ENCODE measurements at places on chromosomes 16 and 17.

- no peak for ATAC-seq
- H3K4me1 ChIP-seq: no peaks in the 10 kb centered on the region
- H3K27me3 ChIP-seq: no peaks in the 10 kb centered on the region
- no peaks in the 10 kb centered on the region for H3K36me3 ChIP-seq
- H3K4me3 ChIP-seq: no peak overlapping the region
- no peak overlapping the region for H3K27ac ChIP-seq
Measured at GRCh38 chr16:48525201-48526057, 84.6 kb downstream of the N4BP1 start.

- peaks cover 8% of the 10 kb centered on the region for H3K36me3 ChIP-seq
- H3K4me3 ChIP-seq: no peak overlapping the region
- no peaks in the 10 kb centered on the region for H3K27me3 ChIP-seq
Measured at GRCh38 chr17:39540611-39541010, 67.1 kb downstream of the NEUROD2 start.

- H3K27ac ChIP-seq: no peak overlapping the region
- no peak overlapping the region for H3K4me3 ChIP-seq
- H3K27me3 ChIP-seq: no peaks in the 10 kb centered on the region
- no peak for ATAC-seq
- H3K4me1 ChIP-seq: no peaks in the 10 kb centered on the region
- H3K36me3 ChIP-seq: no peaks in the 10 kb centered on the region
Measured at GRCh38 chr17:43823350-43824084, 9.4 kb downstream of the MPP3 start.

- H3K36me3 ChIP-seq: peaks cover 82% of the 10 kb centered on the region
- no peak overlapping the region for H3K4me3 ChIP-seq
- H3K4me1 ChIP-seq: no peaks in the 10 kb centered on the region
- no peak overlapping the region for H3K27ac ChIP-seq
- no peak for ATAC-seq
- H3K27me3 ChIP-seq: no peaks in the 10 kb centered on the region
Measured at GRCh38 chr17:17229416-17230384, 7.3 kb downstream of the FLCN start.

Data from activated T-helper 17 cell treated with anti-CD3 and anti-CD28 coated beads, Interleukin-2, amount 50 U/mL, for 72 hours (primary cell).